CD8-positive, alpha-beta memory T cell (primary cell): ENCODE measurements at places on chromosomes 12 and 14.

- H3K27ac ChIP-seq: no peak overlapping the region
- H3K4me1 ChIP-seq: no peaks in the 10 kb centered on the region
- no peaks in the 10 kb centered on the region for H3K27me3 ChIP-seq
- no peaks in the 10 kb centered on the region for H3K36me3 ChIP-seq
- H3K4me3 ChIP-seq: no peak overlapping the region
- no peak for DNase-seq
Measured at GRCh38 chr14:96630281-96630680, 128.1 kb downstream of the PAPOLA start.

DNA sequence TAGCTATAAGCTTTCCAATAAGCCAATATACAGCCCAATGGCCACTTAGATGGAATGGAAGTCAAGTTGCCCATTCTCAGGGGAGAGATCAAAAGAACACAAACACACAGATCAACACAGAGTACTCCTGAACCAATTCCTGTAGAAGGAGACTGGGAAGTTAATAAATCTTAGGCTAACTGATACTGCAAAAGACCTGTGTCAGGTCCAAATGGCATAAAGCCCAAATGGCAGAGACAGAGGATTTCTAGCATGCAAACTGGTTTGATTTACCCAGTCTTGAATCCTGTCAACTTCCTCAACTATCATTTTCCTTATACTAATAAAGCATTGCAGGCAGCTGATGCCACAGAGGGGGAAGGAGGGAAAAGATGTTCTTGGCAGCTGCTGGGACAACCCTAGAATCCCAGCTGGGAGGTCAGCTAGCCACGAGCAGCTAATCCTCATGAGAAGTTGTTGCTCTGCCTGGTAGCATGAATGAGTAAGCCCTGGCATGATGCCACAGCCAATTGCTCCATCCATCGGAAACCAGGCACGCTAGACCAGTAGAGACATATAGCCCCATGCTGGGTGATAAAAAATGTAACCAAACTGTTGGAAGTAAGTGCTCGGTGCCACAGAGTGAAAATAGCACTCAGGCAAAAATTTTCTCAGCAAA lies 26.2 kb downstream of the ANG start:
- no peak overlapping the region for H3K27ac ChIP-seq
- H3K36me3 ChIP-seq: no peaks in the 10 kb centered on the region
- no peak for DNase-seq
- no peaks in the 10 kb centered on the region for H3K27me3 ChIP-seq
- H3K4me3 ChIP-seq: no peak overlapping the region

DNA sequence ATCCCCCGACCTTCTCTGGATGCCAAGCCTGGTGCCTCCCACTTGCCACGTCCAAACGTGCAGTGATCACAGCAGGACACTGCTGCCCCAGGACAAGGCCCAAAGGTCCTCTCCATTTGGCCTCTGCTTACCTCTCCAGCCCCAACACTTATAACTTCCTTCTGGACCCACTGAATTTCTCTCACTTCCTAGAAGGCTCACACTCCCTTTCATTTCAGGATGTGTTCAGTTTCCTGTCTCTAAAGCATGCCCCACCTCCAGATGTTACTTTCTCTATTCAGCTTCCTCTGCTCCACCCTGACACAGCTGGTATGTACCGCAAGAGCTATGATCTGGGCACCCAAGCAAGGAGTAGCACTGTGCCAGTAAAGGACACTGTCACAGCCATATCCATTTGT lies 33.0 kb downstream of the CDKL1 start:
- H3K27ac ChIP-seq: peak overlapping the region; percentile 81
- H3K4me1 ChIP-seq: peaks cover 19% of the 10 kb centered on the region
- DNase-seq: peak; percentile 30
- peak overlapping the region; percentile 94 for H3K4me3 ChIP-seq
- H3K36me3 ChIP-seq: no peaks in the 10 kb centered on the region
- H3K27me3 ChIP-seq: no peaks in the 10 kb centered on the region

DNA sequence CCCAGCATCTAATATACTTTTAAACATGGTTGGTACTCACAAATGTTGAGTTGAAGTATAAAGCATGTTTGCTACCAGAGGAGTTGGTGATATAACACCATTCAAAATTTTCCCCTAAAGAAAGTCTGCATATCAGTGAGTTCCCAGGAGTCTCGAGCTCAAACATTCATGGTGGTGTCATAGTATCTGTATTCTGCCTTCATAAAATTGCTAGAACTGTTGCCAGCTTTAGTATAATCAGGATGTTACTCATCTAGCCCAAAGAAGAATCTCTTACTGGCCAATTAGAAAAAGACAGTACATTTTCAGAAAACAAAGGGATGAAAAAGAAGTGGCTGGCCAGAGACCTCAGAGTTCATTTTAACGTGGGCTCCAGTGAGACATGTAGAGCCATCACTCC lies 374.7 kb downstream of the KCNH5 start:
- H3K27me3 ChIP-seq: no peaks in the 10 kb centered on the region
- no peak for DNase-seq
- H3K27ac ChIP-seq: no peak overlapping the region

- no peaks in the 10 kb centered on the region for H3K36me3 ChIP-seq
- no peak for DNase-seq
- H3K27me3 ChIP-seq: no peaks in the 10 kb centered on the region
- no peak overlapping the region for H3K27ac ChIP-seq
- no peak overlapping the region for H3K4me3 ChIP-seq
Measured at GRCh38 chr12:57888409-57889157, 42.1 kb upstream of the CTDSP2 start.

GRCh38 chr12:25495331-25496097 lies 57.6 kb downstream of the LMNTD1 start:
- H3K27me3 ChIP-seq: no peaks in the 10 kb centered on the region
